ENCODE measurements at places on chromosomes 12 and 14. TPM values are rescaled to one million over a fixed set of nuclear protein-coding genes. Genes with fewer than 3 reads are reported as not detected.

GRCh38 chr12:113642672-113643071 is 171.0 kb upstream of the LHX5 start:
- DNase-seq: no peak

- DNase-seq: no peak
Observed at GRCh38 chr14:44886860-44887595, 74.7 kb downstream of the KLHL28 start.

DNA sequence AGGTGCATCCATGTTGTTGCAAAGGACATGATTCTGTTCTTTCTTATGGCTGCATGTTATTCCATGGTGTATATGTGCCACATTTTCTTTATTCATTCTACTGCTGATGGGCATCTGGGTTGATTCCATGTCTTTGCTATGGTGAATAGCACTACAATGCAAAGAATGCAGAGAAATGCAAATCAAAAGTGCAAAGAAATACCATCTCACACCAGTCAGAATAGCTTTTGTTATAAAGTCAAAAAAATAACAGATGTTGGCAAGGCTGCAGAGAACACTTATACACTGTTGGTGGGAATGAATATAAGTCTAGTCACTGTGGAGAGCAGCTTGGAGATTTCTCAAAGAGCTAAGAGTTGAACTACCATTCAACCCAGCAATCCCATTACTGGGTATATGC is 99.2 kb downstream of the DHRS2 start:
- no peak for DNase-seq

TCTN2 gene
- 33.1 TPM for polyA plus RNA-seq

DNA sequence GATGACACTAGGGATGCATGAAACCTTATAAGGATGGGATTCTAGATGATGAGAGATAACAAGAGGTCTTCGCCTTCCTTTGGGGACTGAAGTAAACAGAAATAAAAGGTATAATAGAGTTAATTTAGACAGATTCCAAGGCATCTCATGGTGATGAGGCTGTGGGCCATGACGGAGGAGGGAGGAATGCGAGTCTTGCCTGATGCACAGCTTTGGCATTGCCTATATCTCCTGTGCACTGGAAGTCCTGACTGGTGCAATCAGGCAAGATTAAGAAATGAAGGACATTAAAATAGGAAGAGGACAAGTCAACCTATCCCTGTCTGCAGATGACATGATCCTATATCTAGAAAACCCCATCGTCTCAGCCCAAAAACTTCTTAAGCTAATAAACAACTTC is 526.4 kb upstream of the LMO3 start:
- DNase-seq: no peak

GRCh38 chr14:34232790-34233189 is 229.2 kb downstream of the SPTSSA start:
- DNase-seq: no peak

GRCh38 chr14:72917094-72917802 is 9.0 kb upstream of the DCAF4 start:
- no peak for DNase-seq

DNA sequence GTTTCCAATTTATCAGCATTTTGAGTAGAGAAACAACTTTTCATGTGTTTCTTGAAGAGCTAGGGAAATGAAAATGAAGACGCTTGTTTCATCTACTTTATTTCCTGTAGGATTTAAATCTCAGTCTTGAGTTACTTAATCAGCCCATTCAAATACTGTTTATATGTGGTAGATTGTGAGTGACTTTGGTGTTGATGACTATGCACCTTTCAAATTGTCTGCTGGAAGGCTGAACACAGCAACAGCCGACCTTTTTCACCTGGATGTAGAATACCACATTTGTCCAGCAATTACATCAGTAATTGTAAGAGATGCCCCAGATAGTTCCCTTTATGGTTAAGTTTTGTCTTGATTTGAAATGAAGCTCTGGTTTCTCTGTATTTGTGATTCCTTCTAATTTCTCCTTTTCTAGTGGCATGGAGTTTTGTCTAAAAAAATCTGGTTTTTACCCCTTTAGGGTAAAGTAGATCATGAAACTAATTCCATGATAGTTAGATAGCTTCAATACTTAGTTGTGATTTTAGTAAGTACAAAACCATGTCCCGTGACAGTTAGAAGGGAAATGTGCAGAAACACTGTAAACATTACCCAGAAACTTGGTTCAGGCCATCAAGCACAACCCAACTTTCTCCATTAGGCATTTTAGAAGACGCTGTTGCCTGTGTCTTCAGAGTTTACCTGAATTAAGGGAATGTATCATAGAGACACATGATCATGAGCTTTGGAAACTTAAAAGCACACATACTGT is 165.0 kb downstream of the SRGAP1 start:
- no peak for DNase-seq

DNA sequence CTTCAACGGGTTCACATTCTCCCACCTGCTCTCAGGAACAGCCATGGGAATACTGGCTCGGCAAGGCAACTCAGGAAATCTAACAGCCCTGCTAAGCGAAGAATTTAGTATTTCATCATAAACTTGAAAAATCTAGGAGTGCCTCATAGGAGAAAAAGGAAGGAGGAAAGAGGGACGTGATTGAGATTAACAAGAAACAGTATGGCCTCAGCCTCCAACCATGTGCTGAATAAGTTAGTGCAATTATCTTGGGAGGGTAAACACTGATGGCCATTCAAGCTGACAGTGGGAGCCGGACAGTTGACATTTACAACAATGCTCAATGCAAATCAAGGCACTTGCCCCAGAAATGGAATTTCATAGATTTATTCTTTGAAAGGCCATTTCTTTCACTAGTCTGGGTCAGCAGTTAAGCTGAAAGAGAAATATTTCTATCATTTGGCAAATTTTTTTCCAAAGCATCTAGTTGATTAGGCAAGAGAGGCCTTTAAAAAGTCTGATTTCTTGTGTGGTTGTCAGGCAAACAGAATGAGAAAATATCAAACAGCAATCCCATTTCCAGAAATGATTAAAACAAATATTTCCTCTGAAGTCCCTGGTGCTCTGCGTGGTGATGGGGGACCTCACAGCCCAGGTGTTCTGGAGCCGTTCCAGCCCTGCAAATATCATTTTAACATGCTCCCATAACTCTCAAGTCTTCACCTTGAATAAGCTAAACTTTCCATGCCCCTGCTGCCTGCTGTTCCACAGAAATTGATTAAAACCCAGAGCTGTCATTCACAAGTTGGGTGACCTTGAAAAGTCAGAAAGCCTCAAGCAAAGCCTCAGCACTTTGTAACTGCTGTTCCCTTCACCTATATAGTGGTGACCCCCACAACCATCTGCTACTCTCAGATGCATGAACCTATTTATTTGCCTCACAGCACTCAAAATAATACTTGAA is 121.6 kb downstream of the PHLDA1 start:
- no peak for DNase-seq

DNA sequence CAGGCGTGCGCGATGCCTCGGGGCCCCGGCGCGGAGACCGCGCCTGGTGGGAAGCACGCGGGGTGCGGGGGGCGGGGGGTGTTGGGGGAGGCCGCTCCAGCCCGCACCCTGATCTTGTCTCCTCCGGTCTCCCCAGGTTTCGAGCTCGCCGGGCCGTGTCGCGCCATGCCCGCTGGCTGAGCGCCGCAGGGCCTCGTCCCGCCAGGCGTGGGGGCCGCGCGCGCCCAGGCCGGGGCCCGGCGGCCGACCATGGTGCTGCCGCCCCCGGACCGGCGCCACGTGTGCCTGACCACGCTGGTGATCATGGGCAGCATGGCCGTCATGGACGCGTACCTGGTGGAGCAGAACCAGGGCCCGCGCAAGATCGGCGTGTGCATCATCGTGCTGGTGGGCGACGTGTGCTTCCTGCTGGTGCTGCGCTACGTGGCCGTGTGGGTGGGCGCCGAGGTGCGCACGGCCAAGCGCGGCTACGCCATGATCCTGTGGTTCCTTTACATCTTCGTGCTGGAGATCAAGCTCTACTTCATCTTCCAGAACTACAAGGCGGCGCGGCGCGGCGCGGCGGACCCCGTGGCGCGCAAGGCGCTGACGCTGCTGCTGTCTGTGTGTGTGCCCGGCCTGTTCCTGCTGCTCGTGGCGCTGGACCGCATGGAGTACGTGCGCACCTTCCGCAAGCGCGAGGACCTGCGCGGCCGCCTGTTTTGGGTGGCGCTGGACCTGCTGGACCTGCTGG is 2.4 kb downstream of the TMEM121 start:
- no peak for DNase-seq

- DNase-seq: no peak
Observed at GRCh38 chr12:117441751-117442150, 80.3 kb upstream of the NOS1 start.

NRXN3 gene
- 6.9 TPM for polyA plus RNA-seq

GRCh38 chr12:103771466-103771865 is 69.6 kb downstream of the NT5DC3 start:
- peak; percentile 17 for DNase-seq

DNA sequence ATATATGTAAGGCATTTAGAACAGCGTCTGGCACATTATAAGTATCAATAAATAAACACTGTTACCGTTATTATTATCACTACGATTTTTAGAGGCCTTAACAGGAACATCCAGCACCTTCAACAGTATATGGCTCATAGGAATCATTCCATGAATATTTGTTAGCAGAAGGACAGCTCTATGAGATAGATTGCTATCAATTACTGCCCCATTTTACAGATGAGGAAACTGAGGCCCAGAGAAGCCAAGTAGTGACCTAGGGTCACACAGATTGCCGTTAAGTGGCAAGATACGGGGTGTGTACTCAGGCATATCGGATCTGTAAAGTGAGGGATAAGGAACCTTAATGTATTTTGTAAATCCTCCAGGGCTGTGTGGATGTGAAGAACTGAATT is 510 bp upstream of the PSMD9 start:
- no peak for DNase-seq

- no peak for DNase-seq
Observed at GRCh38 chr12:6957151-6957701, 6.1 kb downstream of the PTPN6 start.

DNA sequence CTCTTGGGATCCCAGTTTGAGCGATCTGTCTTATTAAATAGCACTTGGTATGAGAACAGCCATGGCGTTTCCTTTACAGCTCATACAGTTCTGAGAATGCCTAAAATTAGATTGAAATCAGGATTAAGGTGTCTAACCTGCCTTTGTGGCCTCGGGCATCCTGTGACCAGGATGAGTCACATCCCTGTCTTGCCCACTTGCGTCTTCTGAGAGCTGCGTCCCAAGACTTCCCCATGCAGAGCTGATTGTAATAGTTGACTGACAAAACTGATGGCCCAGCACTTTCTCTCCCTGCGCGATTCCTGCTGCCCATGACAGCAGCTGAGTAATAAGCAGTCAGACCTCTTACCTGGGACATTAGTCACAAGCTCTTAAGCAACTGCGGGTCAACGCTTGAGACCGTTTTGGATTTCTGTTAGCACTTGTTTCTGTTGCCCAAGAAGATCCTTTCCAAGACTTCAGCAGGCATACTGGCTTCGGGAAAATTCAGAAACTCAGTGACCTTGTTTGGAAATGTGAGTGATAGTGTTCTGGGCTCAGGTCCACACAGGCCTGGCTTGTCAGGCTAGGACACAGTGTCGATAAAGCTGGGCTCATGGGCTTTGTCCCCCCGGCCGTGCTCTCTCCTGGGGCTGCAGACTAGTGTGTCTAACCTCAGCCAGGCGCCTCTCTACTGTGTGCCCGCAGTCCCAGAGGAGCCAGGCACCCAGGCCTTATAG is 169.9 kb upstream of the HIF1A start:
- DNase-seq: no peak

DNA sequence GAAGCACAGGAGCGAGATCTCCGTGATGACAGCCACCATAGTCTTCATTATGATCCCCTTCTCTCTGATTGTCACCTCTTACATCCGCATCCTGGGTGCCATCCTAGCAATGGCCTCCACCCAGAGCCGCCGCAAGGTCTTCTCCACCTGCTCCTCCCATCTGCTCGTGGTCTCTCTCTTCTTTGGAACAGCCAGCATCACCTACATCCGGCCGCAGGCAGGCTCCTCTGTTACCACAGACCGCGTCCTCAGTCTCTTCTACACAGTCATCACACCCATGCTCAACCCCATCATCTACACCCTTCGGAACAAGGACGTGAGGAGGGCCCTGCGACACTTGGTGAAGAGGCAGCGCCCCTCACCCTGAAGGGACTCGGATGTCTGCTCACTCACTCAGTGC is 775 bp downstream of the OR10P1 start:
- no peak for DNase-seq

GRCh38 chr14:74062809-74063150 is 21.5 kb downstream of the ALDH6A1 start:
- no peak for DNase-seq

- no peak for DNase-seq
Observed at GRCh38 chr12:53166837-53167236, 13.7 kb upstream of the ZNF740 start.

C12orf50 gene
- polyA plus RNA-seq: 0.39 TPM

DNA sequence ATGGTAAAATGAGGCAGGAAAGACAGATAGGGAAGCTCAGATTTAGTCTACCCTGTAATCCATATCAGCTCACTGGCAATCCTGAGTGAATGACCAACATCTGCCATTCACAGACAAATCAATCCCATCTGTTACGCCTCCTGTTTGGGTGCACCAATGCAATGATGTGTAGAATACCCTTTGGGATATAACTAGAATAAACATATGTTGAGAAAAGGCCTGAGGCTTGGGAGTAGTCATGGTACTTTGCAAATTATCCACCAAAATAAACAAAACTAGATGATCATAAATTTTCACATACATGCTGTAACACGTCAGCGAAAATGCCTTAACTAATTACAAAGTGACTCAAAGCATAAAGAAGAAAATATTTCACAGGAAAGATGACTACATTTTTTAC is 78.8 kb downstream of the KCNC2 start:
- DNase-seq: no peak

- DNase-seq: no peak
Observed at GRCh38 chr12:115228434-115228833, 544.5 kb upstream of the TBX3 start.

DNA sequence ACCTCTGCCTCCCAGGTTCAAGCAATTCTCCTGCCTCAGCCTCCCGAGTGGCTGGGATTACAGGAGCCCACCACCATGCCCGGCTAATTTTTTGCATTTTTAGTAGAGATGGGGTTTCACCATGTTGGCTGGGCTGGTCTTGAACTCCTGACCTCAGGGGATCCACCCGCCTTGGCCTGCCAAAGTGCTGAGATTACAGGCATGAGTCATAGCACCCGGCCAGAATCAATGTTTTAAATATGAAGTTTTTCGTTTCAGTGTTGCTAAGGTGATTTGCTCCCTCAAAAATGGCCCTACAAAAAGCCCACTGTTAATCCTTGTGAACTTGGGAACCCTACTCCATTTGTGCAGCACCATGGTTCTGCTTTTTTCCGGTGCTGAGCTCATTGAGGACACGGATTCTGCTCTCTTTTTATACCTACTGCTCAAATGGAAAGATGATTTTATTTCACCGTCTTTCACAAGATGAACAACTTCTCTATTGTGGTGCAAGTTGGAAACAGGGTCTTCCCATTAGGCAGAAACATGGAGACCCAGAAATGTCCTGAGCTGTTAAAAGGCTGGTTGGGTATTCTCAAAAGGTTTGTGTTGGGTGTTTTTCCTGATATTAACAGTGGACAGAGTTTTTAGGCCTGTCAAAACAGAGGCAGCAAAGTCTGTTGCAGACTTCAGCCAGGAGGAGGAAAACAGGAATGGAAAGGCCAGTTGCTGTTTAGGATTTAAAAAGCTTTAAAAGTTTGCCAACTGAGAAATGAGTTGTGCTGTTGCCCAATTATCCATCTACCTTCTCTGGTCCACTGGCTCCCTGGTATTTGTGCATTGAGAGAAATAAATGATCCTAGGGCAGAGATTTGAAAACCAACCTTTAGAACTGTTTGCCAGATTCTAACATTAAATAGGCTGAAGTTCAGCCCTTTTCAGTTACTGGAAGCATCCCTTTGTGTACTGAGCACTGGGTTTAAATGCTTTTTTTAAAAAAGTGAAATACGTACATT is 85.8 kb downstream of the ATP23 start:
- no peak for DNase-seq

FBLN5 gene
- 163 TPM for polyA plus RNA-seq

ANKS1B gene
- polyA plus RNA-seq: 5.2 TPM
